Activated CD4-positive, alpha-beta T cell treated with anti-CD3 and anti-CD28 coated beads, Interleukin-2, amount 10 ng/mL, durations not matched to agents 24 days and 14 days (primary cell): ENCODE measurements at places on chromosomes 5 and 9. TPM values are rescaled to one million over a fixed set of nuclear protein-coding genes. Genes with fewer than 3 reads are reported as not detected.

Gene CDC23
- 46.6 and 47.9 TPM in 2 replicates for total RNA-seq

Gene ANGPTL2
- not detected in 2 replicates for total RNA-seq

Gene PDE6A
- total RNA-seq: not detected in 2 replicates

Gene TMEM215
- total RNA-seq: not detected in 2 replicates

DNA sequence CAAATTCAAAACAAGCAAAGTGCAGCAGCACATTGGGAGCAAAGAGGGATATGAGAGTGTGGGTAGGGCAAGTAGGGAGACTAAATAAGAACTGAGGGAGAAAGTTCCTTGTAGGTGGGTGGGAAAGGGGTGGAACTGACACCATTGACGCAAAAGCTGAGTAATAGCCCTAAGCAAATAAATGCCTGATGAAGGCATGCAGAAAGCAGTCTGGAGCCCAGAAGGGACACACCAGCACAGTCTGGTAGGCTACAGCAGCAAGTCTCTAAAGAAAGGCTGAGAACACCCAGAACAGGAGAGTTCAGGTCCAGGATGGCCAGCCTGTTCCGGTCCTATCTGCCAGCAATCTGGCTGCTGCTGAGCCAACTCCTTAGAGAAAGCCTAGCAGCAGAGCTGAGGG lies at the start of gene INSL4:
Gene INSL4, plus strand, starts transcription at position 208 of the 400 bp plus-strand sequence. Its CDS starts 105 bp downstream, at position 313.
- no peaks in the 10 kb centered on the region for H3K4me1 ChIP-seq
- no peak within 1 kb of the TSS for H3K27ac ChIP-seq
- H3K36me3 ChIP-seq: no peaks in the 10 kb centered on the region
- no peak within 1 kb of the TSS for H3K4me3 ChIP-seq

- DNase-seq: no peak
- peaks cover 8% of the 10 kb centered on the region for H3K4me1 ChIP-seq
- no peak overlapping the region for H3K27ac ChIP-seq
- no peak overlapping the region for H3K4me3 ChIP-seq
These were observed 130.2 kb upstream of the LMX1B start for GRCh38 chr9:126483468-126484073.

- no peaks in the 10 kb centered on the region for H3K36me3 ChIP-seq
- H3K27me3 ChIP-seq: peaks cover 2% of the 10 kb centered on the region
- no peak overlapping the region for H3K4me3 ChIP-seq
- no peak for DNase-seq
- H3K4me1 ChIP-seq: no peaks in the 10 kb centered on the region
These were observed 157.0 kb downstream of the DENND1A start for GRCh38 chr9:123772967-123773366.

GRCh38 chr9:16333691-16334090 lies 536.8 kb downstream of the BNC2 start:
- H3K27me3 ChIP-seq: no peaks in the 10 kb centered on the region
- no peak for DNase-seq
- H3K36me3 ChIP-seq: no peaks in the 10 kb centered on the region

DNA sequence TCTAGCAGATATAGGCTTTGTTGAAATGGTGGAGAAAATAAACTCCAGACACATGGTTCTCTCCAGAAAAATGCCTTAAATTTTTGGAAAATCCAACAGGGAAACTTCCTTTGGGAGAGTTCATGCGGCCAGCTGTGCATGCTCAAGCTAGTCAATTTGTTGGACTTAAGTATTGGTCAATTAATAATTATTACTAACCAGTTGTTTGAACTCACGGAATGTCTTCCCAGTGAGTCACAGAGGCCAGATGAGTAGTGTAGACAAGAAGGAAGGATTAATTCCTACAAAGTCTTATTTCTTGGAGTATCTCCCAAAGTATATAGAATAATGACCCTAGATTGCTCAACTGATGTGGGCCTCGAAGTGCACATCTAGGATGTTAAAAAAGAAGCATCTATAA lies 103.6 kb downstream of the MACIR start:
- no peaks in the 10 kb centered on the region for H3K36me3 ChIP-seq
- no peak for DNase-seq
- H3K4me3 ChIP-seq: no peak overlapping the region
